ENCODE measurements at places on chromosomes 2 and 18.

DNA sequence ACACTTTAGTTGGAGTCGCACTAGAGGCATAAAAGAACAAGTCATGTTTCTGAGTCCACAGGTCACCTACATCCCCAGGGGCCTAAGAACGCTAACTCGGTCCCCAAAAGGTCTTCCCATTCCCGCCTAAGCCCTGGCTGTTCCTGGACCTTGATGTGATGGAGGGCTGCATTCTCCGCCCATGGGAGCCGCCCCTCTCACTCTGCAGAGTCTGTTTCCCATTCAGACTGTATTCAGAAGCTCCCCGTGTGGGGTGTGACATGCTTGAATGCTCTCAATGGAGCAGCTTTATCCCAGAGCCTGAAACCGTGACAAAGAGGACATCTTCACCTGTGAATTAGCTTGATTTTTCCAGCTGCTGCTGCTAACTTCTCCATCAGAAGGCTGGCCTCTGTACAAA, 319.0 kb upstream of the KLHL29 start:
- no peak for DNase-seq

DNA sequence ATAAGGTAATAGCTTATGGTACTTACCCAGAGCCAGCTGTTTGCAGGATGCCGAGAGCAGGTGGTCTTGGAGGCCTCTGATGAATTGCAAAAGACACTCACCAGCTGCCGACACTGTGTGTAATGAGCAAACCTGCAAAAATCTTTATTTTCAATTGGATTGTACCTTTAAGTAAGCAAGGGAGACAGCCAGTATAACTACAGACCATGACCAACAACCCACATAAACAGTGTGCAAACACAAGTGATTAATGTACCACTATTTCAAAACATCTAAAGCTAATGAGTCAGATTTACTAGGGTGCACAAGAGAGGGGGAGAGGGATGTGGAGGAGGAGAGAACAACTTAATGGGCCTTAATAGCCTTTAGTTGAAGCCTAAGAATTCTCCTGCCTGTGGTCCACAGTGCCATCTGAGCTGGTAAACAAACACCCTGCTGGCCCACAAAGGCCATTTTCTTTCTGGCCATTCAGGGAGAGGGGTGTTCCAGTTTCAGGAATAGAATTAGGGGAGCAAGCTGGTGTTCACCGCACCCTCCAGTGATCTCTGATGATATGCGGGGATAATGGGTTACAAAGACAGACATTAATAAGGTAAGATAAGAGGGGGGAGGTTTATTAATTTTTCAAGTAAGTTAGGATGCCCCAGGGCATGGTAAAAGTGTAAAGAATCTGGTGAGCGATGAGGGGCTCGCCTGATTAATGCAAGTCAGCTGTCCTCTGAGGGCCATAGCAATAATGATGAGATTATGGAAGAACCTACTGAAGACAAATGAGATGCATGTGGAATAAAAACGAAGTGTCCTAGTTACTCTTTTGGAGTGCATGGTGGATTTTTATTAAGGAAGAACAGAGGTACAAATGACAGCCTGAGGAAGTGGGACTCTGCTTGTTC, 196.4 kb downstream of the HRH4 start:
- no peak for DNase-seq

GRCh38 chr2:31255911-31256571, 22.1 kb downstream of the EHD3 start:
- DNase-seq = no peak

- peak; percentile 52 for DNase-seq
Measured at GRCh38 chr2:44952143-44952805, 10.8 kb downstream of the SIX3 start.

- DNase-seq = no peak
Measured at GRCh38 chr2:131146231-131146630, 41.1 kb downstream of the PLEKHB2 start.

- no peak for DNase-seq
Measured at GRCh38 chr18:59539108-59539507, 158.1 kb downstream of the CCBE1 start.

DNA sequence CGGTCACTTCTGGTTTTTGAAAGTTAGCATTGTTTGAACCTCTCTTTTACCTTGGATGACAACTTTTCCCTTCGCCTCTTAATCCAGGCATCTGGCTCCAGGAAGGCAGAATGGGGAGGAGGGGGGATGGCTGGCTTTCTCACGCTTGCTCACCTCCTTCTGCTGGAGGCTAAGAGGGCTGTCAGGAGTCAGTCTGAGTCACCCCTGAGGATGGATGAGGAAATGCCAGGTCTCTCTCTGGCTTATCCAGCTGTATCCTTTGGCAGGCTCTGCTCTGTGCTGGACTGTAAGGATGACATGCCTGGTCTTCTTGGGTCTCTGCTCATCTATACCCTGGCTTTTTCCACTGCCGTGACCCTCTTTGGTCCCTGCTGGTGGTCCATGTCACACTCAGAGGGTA, 142.9 kb upstream of the GYPC start:
- DNase-seq = no peak

All from stimulated activated CD4-positive, alpha-beta T cell treated with anti-CD3 and anti-CD28 coated beads, Interleukin-2, amount 100 ng/mL, for 48 hours (primary cell).